GM18507 (cell line): ENCODE measurements at places on chromosomes 6 and 20.

- no peak for DNase-seq
Observed at GRCh38 chr6:162090734-162091133, 636.8 kb downstream of the PRKN start.

DNA sequence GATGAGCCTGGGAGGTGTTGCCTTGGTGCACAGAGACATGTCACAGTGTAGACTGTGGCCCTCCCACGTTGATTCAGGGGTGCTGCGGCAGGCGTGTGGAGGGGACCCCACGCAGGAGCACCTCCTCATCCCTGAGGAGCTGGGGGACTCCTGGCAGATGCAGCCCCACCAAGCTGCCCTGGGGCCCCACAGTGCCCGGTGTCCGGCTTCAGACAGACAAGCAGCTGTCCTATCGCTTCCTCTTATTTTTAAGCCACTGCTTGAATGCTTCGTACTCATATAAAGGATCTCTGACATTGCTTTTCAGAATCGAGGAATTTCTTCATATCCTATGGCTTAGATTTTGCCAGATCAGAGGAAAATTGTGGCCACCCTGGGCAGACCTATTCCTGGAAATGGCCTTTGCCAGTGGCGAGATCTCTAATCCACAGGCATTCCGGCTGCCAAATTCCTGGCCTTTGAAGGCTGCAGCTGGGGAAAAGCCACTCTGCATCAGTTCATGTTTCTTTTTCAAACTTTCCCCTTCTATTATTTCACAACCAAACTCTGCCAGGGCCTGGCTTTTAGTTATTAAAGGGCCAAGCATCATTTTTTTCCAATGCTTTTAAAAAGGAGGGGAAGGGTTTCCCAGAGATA lies 337.0 kb downstream of the THBS2 start:
- no peak for DNase-seq

- no peak for DNase-seq
Observed at GRCh38 chr20:2473516-2473915, 2.9 kb upstream of the SNRPB start.

DNA sequence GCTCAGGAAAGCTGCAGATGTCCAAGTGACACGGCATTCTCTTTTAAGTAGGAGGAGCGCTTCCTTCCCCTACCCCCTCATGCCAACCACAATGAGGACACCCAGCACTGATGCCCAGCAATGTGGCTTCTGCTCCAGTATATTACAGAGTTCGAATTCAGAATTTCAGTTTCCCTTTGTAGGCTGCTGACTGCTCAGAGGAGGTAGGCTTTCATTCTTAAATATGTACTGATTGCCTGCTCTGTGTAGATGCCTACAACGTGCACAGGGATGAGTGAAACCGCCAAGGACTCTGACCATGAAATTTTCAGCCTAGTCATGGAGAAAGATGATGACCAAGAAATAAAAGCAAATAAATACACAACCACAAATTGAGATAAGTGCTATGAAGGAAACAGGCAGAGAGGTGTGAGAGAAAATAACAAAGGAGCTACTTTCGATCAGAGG lies 50.9 kb upstream of the TNFAIP3 start:
- DNase-seq, result no peak

- no peak for DNase-seq
Observed at GRCh38 chr6:2213086-2213485, 32.3 kb downstream of the GMDS start.
